ENCODE measurements at places on chromosomes 16 and 17.

DNA sequence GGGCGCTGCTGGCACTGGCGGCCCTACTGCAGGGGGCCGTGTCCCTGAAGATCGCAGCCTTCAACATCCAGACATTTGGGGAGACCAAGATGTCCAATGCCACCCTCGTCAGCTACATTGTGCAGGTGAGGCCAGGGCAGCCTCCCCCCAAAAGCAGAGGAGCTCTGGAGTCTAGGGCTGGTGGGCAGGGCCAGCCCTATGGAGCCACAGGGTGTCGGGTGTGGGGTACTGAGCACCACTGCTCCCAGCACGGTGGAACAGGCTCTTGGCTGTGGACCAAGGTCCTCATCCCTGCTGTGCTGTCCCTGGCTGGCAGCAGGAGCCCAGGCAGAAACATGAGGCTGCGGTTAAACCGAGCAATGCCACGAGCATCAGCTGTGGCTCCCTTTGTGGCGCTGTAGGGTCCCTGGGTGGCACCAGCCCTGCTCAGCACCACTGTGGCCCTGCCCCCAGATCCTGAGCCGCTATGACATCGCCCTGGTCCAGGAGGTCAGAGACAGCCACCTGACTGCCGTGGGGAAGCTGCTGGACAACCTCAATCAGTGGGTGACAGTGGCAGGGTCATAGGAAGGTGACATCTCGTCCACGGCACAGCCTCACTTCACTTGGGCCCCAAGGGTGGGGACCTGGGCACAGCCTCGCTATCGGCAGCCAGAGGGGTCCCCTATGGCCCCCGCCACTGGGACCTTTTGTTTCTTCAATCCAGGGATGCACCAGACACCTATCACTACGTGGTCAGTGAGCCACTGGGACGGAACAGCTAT, 1.1 kb downstream of the DNASE1 start:
- no peak for DNase-seq

DNA sequence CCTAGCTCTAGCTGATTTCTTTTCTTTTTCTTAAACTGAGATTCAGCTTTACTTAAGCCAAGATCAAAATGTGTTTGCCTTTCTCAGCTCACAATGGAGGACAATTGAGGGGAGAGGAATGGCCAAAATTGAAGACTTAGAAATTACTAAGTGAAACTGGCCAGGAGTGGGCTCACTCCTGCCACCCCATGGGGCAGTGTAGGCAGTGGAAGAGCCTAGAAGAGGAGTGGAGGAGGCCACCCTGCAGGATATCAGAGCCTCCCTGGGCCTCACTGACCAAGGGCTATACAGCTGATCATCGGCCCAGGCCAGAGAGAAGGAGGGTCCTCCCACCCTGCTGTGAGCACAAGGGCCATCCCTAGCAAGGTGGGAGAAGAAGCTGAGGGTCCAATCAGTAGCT, 119.8 kb downstream of the CCT6B start:
- DNase-seq = no peak

DNA sequence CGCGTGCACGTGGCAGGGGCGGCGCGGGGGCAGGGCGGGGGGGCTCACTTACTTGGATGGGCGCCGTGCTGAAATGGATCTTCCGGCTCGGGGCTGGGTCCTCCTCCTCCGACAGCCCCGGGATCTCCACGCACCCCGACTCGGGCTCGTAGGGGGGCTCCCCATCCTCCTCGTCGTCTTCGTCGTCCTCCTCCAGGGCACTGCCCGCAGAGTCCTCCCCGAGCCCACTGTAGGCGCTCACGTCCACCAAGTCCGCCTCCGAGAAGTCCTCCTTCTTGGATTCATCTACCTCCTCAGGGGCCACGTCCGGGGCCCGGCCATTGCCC, 1.4 kb downstream of the PPP1R9B start:
- DNase-seq = no peak

- DNase-seq = no peak
Measured at GRCh38 chr17:1164935-1165556, 14.7 kb downstream of the ABR start.

DNA sequence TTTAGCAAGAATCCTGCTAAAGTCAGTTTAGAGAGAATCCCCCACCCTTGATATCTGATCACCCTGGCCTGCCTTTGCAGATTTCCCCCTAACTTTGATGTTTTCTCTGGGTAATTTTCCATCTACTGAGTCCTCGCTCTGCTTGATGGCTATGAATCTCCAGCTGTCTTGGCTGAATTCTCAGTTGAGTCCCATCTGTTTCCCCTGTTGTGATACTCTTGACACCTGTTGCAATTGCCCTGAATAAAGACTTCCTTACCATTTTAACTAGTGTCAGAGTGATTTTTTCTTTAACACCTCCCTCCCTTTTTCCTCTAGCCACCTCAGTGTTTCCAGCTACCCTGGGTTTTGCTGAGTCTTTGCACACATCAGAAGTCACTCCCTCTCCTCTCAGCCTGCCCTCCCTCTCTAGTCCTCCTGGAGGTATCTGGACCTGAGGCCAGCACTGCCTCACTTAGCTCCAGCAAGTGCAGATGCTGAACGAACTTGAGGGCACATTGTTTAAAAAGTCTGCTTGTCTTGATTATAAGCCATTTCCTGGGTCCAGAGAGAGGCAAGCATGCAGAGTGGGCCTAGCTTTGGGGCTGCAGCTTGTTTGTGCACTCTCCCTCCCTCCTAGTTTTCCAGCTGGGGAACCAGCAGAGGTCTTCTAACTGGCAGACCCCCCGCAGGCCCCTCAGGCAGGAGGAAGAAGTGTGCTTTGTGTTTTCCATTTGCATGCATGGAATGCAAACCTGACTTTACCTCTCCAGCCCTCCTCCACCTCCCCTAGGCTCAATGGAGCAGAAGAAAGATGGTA, 33.2 kb downstream of the SPACA3 start:
- DNase-seq = no peak

DNA sequence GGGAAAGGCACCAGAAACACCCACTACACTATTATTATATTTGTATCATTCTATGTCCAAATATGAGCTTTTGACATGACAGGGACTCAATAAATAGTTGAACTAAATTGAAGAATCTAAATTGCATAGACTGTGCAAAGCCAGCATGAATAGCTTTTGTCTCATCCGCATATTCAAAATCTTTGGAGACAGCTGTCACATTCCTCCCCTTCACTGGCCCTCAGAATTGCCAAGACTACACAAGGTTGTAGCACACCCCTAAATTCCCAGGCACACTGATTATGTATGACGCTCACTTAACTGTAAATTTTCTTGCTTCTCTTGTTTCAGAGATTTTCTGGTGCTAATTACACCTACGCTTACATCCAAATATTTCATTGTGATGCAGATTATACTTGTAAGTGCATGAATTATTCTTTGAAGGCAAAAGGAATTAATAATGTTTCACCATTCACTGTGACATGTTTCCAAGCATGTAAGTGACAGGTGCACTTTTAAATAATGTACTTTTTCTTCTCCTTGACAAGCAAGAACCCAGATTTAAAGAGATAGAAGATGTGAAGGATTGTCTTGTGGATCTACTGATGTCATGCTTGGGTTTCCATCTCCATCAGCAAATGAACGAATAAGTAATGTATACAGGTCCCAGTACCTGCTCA, 47.5 kb downstream of the CA10 start:
- no peak for DNase-seq

GRCh38 chr16:85829171-85829719, 29.8 kb downstream of the COX4I1 start:
- DNase-seq = no peak

DNA sequence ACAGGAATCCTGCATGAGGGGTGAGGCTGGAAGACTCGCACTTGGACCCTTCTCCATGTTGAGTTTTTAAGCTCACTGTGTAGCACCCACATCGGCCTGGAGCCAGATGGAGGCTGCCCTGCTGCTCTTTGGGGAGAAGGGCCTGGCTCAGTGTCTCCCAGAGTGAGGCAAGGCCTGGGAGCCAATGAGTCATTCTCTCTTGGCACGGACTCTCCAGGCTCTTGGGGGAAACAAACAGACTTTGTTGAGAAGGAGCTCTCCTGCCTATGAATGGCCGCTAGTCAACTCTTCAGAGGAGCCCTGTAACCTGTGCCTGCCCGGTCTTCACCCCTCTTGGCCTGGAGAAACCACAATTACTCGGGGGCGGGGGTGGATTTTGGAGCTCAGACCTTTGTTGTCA, 50.8 kb upstream of the MAF start:
- no peak for DNase-seq

DNA sequence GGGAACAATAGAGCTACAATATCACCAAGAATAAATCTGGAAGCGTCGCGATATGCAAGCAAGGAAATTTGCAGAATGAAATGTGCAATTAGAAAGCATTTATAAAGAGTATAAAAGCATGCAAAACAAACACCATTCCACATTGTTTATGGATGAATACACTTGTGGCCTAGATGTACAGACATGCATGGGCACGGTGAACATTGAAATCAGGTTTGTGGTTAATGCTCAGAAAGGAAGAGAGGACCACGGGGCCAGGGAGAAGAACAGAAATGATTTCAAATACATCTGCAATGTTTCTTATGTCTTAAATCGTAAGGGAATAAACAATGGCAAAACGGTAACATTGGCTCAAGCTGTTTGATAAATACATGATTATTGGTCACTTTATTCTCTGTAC, 235.9 kb downstream of the FOXL1 start:
- no peak for DNase-seq

DNA sequence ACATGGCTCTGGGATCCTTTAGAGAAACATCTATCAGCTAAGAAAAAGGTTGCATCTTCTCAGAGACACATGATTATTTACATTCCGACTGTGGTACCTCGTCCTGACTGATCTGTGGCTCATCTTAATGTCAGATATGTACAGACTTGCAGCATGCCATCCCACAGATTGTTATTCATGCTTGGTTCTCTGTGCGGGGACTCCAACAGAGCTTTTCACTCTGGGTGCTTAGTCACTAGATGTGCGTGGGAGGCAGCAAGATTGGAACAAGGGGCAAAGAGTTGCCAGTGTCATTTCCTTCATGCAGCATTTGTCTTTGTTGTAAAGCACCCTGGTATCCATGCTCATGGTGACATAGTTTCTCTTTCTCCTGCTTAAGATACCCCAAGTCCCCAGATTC, 179.1 kb upstream of the CACNG5 start:
- DNase-seq = peak; percentile 80

DNA sequence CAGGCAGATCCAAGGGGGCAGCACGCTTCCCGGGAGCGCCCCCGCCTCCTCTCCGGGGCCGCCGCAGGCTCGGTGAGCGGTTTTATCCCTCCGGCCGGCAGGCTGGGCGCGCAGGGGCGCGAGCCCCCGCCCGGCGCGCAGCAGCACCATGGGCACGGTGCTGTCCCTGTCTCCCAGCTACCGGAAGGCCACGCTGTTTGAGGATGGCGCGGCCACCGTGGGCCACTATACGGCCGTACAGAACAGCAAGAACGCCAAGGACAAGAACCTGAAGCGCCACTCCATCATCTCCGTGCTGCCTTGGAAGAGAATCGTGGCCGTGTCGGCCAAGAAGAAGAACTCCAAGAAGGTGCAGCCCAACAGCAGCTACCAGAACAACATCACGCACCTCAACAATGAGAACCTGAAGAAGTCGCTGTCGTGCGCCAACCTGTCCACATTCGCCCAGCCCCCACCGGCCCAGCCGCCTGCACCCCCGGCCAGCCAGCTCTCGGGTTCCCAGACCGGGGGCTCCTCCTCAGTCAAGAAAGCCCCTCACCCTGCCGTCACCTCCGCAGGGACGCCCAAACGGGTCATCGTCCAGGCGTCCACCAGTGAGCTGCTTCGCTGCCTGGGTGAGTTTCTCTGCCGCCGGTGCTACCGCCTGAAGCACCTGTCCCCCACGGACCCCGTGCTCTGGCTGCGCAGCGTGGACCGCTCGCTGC, 832 bp downstream of the CDK5R1 start:
- no peak for DNase-seq

DNA sequence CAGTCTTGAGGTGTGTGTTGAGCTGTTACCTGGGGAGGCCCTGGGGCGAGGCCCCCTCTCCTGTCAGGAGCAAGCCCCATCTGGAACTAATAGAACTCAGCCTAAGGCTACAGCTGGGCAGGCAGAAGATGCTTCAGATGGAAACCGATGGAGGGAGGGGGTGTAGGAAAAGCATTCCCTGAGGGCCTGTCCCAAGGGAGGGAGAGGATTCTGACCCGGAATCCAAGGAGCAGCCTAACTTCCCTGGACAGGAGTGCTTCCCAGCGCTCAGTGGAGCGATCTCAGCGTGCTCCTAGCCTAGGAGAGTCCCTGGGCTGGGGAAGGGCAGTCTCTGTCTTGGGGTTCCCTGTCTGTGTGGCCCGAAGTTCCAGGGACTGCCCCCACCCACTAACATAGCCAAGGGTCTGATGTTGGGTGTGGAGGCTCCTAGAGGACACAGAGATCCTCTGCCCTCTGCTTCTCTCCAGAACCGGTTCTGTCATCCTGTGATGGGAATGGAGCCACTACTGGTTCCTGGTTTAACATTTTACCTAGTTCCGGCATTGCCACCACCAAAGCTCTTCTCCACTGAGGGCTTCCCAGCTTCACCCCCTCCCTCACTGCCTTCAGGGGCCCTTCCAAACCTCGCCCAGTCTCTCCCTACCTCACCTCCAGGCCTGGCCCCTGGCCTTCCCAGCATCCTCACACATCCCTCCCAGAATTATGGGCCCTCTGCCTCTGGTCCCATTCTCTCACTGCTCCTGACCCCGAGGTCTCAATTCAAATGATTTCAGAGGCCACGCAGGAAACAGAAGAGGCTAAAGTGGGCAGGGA, 58.7 kb downstream of the RTN4RL1 start:
- no peak for DNase-seq

DNA sequence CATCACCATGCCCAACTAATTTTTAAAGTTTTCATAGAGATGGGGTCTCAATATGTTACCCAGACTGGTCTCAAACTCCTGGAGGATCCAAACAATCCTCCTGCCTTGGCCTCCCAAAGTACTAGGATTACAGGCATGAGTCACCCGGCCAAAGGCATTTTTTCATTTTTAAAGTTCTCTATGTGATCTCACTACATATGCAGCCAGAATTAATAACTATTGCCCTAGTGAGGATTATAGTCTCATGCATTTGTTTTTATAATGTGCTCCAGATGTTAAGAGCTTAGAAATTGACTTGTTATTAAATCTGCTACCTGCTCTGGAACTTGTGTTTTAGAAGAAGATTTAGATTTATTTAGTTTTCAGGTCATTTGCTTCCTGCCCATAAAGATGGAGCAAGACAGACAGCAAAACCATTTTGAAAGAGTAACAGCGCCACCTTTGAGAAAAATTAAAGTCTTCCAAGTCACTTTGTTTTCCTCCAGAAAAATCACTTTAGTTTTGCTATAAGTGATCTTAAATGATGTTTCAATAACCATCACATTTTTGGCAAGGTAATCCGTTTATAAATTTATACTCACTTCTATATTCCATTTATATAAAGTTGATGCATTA, 79.5 kb downstream of the CA4 start:
- no peak for DNase-seq

GRCh38 chr17:58391302-58391984, 25.9 kb downstream of the RNF43 start:
- no peak for DNase-seq

DNA sequence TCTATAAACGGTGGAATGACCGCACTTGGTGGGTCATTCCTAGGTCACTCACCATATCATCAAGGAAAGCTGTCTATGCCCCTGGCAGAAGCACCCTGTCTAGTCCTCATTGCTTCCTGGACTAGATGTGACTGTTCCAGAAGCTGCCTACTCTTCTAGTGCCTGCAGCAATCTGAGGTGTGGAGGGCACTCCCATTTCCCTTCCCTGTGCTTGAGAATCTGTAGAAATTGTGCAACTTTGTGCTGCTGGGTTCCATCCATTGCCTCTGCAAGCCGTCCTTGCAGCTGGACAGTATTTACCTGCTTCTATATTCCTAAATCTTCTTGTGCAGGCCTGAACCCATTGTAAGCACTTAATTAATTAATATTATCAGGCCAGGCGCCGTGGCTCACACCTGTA, 52.1 kb downstream of the CACNG3 start:
- no peak for DNase-seq

All from stimulated activated CD4-positive, alpha-beta T cell treated with anti-CD3 and anti-CD28 coated beads, Interleukin-4, amount 100 ng/mL, for 4 hours (primary cell).